ENCODE measurements at places on chromosomes 13 and 19. TPM values are rescaled to one million over a fixed set of nuclear protein-coding genes. Genes with fewer than 3 reads are reported as not detected.

DNA sequence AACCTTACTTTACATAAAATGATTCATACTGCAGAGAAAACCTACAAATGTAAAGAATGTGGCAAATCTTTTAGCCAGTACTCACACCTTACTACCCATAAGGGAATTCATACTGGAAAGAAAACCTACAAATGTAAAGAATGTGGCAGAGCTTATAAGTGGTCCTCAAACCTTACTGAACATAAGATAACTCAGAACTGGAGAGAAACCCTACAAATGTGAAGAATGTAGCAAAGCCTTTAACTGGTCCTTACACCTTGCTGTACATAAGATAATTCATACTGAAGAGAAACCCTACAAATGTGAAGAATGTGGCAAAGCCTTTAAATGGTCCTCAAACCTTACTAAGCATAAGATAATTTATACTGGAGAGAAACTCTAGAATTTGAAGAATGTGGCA is 90.1 kb downstream of the ZNF675 start:
- H3K4me3 ChIP-seq, result no peak overlapping the region
- no peak for DNase-seq
- no peak overlapping the region for H3K27ac ChIP-seq
- no peaks in the 10 kb centered on the region for H3K36me3 ChIP-seq
- no peaks in the 10 kb centered on the region for H3K4me1 ChIP-seq
- no peaks in the 10 kb centered on the region for H3K27me3 ChIP-seq

DNA sequence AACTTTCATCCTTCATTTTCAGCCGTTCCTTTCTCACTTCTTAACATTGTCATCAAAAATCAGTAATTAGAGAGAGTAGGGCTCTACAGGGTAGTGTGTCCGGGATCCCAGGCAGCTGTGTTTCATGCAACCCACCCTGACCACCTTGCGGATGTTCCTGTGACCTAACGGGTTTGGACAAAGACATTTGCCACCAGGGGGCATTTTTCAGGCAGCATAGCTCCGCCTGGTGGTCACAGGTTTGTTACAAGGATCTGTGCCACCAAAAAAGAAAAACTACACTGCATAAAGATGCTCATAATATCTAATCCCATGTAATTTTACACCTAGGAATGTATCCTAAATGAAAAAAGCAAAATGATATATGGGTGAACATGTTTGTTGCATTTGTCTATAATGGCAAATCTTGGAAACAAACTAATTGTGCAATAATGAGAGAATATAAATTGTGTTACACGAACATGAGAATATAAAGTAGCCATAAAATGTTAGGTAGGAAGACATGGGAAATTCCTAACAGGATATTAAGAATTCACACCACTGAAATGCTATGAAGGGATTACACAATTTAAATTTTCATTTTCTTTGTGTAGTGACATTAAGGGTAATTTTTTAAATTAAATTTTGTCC is 123.0 kb downstream of the SLC7A1 start:
- peaks cover 16% of the 10 kb centered on the region for H3K27me3 ChIP-seq
- H3K4me1 ChIP-seq, result peaks cover 1% of the 10 kb centered on the region
- peak; percentile 19 for DNase-seq

Gene SPPL2B
- total RNA-seq, result 69.5 TPM

DNA sequence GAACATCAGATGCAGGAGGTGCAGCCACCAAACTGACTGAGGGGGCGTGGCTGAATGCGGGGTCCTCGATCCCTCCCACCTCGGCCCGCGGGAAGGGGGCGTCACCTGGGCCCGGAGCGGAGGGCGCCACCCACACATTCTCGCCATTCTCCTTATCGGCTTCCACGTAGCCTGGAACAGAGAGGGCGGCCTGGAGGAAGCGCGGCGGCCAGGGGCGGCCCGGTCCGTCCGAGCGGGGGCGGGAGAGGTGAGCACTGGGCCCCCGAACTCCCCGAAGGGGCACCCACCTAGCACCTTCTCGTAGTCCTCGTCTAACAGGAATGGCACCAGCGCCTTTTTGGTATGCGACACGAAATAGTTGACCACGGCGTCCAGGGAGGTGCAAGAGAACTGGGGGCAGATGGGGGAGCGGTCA is 11.8 kb downstream of the STAP2 start:
- H3K36me3 ChIP-seq, result peaks cover 3% of the 10 kb centered on the region
- peaks cover 17% of the 10 kb centered on the region for H3K4me1 ChIP-seq
- peaks cover 3% of the 10 kb centered on the region for H3K27me3 ChIP-seq
- no peak for DNase-seq
- peak overlapping the region; percentile 83 for H3K4me3 ChIP-seq

GRCh38 chr19:2207991-2208860 is 27.9 kb downstream of the PLEKHJ1 start:
- peaks cover 64% of the 10 kb centered on the region for H3K36me3 ChIP-seq
- no peak overlapping the region for H3K4me3 ChIP-seq
- no peak overlapping the region for H3K27ac ChIP-seq
- no peaks in the 10 kb centered on the region for H3K27me3 ChIP-seq

DNA sequence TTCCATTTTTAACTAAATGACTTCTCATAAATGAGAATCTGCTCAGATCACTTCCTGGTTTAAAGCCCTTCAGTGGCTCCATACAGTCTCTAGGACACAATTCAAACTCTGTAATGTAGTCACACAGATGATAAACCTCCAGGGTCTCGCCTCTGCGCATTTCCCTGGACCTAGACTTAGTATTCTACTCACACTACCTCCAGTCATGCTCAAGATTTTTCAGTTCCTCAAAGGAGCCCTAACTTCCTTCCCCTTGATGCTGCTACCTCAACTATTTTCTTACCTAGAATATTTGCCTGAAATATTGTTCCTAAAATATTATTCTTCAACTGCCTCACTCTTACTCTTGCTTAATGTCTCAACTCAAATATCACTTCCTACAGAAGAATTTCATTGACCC is 86.7 kb upstream of the TPP2 start:
- H3K4me1 ChIP-seq, result no peaks in the 10 kb centered on the region
- H3K27me3 ChIP-seq, result no peaks in the 10 kb centered on the region
- no peak overlapping the region for H3K4me3 ChIP-seq
- no peaks in the 10 kb centered on the region for H3K36me3 ChIP-seq

GRCh38 chr19:1523412-1524286 is at the start of gene PLK5:
Gene PLK5 (plus strand): TSS chr19:1524077. CDS start chr19:1526997, 2,920 bp downstream.
- peaks cover 1% of the 10 kb centered on the region for H3K4me1 ChIP-seq
- no peak for DNase-seq
- H3K27ac ChIP-seq, result no peak within 1 kb of the TSS
- no peaks in the 10 kb centered on the region for H3K36me3 ChIP-seq
- peaks cover 12% of the 10 kb centered on the region for H3K27me3 ChIP-seq

Gene NCAN
- 0.23 TPM for total RNA-seq

GRCh38 chr13:24619282-24619681 is 60.9 kb upstream of the ATP12A start:
- H3K4me1 ChIP-seq, result peaks cover 35% of the 10 kb centered on the region
- H3K36me3 ChIP-seq, result peaks cover 3% of the 10 kb centered on the region
- H3K27ac ChIP-seq, result peak overlapping the region; percentile 57
- H3K4me3 ChIP-seq, result no peak overlapping the region
- no peaks in the 10 kb centered on the region for H3K27me3 ChIP-seq

Gene UGGT2
- 2.3 TPM for total RNA-seq

DNA sequence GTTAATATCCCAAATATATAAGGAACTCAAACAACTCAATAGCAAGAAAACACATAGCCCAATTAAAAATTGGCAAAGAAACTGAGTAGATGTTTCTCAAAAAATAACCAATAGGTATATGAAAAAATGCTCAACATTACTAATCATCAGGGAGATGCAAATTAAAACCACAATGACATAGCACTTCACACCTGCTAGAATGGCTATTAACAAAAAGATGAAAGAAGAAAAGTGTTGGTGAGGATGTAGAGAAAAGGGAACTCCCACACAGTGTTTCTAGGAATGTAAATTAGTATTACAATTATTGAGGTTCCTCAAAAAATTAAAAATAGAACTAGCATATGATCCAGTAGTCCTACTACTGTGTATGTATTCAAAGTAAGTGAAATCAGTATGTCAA is 1212.8 kb downstream of the DIAPH3 start:
- no peaks in the 10 kb centered on the region for H3K27me3 ChIP-seq
- H3K4me1 ChIP-seq, result no peaks in the 10 kb centered on the region
- H3K27ac ChIP-seq, result no peak overlapping the region
- no peak for DNase-seq

Gene LGALS14
- not detected for total RNA-seq

Gene TDRD12
- 0.07 TPM for total RNA-seq

- H3K36me3 ChIP-seq, result no peaks in the 10 kb centered on the region
- no peak overlapping the region for H3K27ac ChIP-seq
Measured at GRCh38 chr13:64801768-64802167, 2428.4 kb downstream of the PCDH9 start.

DNA sequence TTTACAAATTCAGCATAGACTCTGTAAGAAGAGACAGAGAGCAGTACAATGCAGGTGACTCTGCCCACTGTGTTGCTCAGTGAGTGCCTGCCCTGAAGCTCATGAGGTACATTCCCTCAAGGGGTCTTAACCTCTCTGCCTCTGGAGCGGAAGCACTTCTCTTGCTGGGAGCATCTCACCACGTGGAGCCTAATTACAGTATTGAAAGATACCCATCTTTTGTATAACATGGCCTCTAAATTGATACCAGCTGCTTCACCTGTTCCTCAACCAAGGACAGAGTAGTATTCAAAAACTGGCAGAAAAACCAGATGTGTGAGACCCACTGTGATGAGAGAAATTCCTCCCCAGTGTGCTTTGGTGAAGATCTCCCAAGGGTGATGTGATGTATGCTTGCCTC is 77.1 kb downstream of the SACS start:
- no peak overlapping the region for H3K4me3 ChIP-seq
- H3K36me3 ChIP-seq, result peaks cover 63% of the 10 kb centered on the region
- no peaks in the 10 kb centered on the region for H3K27me3 ChIP-seq
- H3K4me1 ChIP-seq, result peaks cover 3% of the 10 kb centered on the region

DNA sequence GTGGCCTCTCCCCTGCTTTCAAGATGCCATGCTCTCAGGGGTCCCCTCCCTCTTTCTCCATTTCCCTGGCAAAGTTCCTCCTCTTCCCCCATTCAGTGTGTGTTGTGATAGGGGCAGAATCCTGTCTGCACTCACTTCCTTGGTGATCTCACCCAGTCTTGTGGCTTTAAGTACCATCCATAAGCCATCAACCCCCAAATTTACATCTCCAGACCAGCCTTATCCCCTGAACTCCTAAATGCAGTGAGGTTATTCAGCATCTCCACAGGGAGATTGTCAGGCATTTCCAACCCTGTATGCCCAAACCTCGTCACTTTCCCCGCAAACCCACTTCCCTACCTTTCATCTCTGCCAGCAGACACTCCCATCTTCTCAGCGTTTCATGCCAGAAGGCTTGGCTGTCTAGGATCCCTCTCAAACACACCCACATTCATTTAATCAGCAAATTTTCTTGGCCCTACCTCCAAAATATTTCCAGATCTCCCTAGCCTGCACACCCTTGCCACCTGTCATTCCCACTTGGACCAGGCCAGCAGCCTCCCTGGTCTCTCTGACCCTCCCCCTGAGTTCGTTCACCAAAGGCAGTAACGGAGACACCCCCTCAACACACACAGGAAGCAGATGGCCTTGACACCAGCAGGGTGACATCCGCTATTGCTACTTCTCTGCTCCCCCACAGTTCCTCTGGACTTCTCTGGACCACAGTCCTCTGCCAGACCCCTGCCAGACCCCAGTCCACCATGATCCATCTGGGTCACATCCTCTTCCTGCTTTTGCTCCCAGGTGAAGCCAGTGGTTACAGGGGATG is at the start of gene HCST:
TSS of gene HCST (plus strand) at position 676 of the 808 bp plus-strand sequence. CDS start at position 741, 65 bp downstream.
- H3K27me3 ChIP-seq, result no peaks in the 10 kb centered on the region
- H3K4me1 ChIP-seq, result peaks cover 47% of the 10 kb centered on the region

- peaks cover 4% of the 10 kb centered on the region for H3K4me1 ChIP-seq
- H3K36me3 ChIP-seq, result no peaks in the 10 kb centered on the region
- DNase-seq, result no peak
Measured at GRCh38 chr13:45811891-45812694, 39.5 kb downstream of the SIAH3 start.

DNA sequence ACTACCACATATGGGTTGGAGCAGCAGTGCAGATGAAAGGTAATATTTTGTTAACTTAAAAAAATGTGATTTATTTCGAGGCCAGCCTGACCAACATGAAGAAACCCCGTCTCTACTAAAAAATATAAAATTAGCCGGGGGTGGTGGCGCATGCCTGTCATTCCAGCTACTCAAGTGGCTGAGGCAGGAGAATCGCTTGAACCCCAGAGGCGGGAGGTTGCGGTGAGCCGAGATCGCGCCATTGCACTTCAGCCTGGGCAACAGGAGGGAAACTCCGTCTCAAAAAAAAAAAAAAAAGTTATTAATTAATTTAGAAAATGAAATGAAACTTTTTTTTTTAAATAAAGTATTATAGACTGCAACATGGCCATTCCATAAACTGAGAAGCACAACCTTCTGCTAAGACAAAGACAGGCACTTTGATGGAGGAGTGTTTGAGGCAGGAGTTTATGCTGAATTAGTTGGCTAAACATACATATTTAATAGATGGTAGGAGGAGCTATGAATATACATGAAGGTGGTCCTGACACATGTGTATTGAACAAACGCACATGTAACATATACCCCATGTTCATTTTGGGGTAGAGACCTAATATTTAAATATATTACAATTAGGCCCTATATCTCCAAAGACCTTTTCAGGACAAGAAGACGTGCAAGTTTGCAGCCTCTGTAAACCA is 1485.3 kb upstream of the MIR17HG start:
- H3K4me3 ChIP-seq, result no peak overlapping the region
- no peaks in the 10 kb centered on the region for H3K27me3 ChIP-seq
- DNase-seq, result no peak
- H3K4me1 ChIP-seq, result no peaks in the 10 kb centered on the region
- H3K36me3 ChIP-seq, result no peaks in the 10 kb centered on the region
- H3K27ac ChIP-seq, result no peak overlapping the region

DNA sequence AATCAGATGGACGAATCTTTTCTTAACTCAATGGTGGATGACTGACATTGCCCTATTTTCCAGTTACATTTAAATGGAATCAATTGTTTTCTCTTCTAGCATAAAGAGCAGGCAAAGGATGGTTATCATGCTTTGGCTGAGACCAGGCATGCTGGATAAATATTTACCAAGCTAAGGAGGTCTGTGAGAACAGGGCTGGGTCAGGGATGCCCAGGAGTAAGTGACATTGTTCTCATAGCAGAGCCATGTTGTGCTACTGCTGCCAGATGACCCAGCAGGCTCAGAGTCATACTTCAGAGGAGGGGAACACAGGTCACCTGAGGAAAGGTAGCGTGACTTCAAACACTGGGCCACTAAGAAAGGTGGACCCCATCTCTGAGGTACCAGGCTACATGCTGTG is 116.0 kb upstream of the RNF113B start:
- no peaks in the 10 kb centered on the region for H3K4me1 ChIP-seq
- no peak overlapping the region for H3K27ac ChIP-seq
- no peaks in the 10 kb centered on the region for H3K27me3 ChIP-seq
- H3K36me3 ChIP-seq, result no peaks in the 10 kb centered on the region
- no peak for DNase-seq

Gene ITM2B
- 48.7 TPM for total RNA-seq

Measured in activated T-helper 2 cell treated with anti-CD3 and anti-CD28 coated beads, Interferon-gamma antibody, Interleukin-2, Interleukin-4, amounts not matched to agents 10 μg/mL and 5 μg/mL and 100 μg/mL, durations not matched to agents 14 hours and 24 hours and 36 hours (primary cell).